AG20443 (cell line): ENCODE measurements at places on chromosomes 13 and 19.

GRCh38 chr19:30087381-30088138 is 145.5 kb downstream of the URI1 start:
- no peak for DNase-seq

DNA sequence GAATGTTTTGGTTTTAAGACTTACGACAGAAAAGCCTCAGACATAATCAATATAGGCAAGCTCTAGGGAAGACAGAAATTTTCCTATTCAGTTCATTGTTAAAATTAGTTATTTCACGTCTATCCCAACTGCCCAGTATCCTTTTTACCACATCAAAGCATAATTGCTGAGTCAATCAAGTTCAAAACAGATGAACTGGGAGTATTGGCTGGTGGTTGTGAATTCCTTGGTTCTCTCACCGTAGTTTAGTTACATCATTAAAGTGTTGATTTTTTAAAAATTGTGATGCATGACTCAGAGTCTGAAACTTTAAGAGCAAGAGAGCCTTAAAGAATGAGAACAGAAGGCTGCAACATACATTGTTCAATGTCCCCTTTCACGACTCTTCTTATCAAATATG is 143.3 kb upstream of the FREM2 start:
- no peak for DNase-seq

DNA sequence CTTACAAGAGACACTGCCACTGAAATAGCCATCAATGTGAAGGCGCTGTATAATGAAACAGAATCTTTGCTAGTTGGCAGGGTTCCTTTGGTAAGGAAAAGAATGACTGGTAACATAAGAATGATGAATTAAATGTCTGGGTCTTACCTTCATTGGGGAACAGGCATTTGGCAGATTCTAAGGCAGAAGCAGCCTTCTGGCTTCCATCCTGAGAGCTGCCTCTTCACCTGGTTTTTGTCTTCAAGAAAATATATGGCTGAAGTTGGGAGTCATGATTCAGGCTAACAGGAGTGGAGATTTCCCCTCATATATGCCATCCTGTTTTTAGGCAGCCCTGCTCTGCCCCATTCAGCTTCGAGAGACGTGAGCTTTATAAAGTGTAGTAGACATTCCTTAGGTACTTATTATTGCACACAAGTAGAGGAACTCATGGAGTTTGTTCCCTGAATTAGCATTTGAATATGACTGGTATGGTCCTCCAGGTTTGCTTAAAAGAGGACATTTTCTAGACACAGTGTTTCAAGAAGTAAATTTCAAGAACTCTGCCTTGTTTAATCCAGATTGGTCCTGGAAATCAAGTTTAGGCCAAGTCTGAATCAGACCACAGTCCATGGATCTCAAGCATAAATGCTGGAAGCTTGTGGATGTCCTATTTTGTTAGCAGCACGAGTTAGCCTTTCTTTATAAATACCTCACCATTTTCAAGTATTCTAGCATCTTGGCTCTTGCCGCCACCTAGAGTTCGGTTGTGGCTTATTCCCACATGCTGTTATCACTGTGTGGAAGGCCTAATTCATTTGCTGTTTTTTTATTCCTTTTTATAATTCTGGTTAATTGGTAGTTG is 56.2 kb upstream of the AKAP11 start:
- peak; percentile 31 for DNase-seq

GRCh38 chr13:106738186-106738678 is 170.3 kb upstream of the ARGLU1 start:
- DNase-seq: no peak

- DNase-seq: no peak
Observed at GRCh38 chr19:29421196-29421545, 104.6 kb upstream of the VSTM2B start.

GRCh38 chr13:35216131-35216530 is 260.4 kb downstream of the MAB21L1 start:
- no peak for DNase-seq

DNA sequence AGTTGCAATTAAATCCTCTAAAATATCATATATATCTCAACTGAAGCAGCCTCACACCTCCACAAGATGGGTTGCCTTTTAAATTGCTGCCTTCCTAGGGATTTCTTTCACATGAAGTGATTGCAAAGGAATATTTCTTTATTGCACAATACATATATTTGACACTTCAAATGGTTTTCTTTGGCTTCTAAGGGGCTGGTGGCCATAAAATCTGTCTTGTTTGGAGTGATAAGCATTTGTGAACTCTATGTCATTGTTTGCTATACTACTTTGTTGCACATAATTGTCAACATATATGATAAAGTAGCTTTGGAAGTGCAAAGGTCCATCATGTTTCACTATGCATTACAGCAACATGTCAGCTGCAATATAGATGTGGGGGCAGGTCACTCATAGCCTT is 2380.9 kb downstream of the PCDH9 start:
- no peak for DNase-seq

DNA sequence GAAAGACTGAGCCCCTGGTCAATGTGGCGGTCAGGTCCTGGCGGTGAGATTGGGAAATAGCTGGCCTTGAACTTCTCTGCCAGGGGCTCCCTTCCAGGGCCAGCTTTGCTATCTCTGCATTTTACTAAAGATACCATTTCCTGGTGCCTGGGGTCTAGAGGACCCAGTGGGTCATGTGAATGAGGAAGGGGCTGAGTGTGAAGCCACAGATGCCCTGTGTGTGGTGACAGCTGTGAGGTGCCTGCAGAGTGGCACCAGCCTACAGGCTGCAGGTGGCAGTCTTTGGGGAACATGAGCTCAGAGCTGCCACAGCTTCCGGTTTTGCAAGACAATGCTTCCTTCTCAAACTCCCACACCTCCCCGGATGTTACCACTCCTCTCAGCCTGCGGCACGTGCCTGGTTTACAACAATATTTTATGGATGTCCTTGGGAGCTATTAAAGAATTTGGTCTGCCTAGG is 5.2 kb upstream of the MLNR start:
- no peak for DNase-seq

- no peak for DNase-seq
Observed at GRCh38 chr19:55471266-55471665, 5.2 kb upstream of the ZNF628 start.

DNA sequence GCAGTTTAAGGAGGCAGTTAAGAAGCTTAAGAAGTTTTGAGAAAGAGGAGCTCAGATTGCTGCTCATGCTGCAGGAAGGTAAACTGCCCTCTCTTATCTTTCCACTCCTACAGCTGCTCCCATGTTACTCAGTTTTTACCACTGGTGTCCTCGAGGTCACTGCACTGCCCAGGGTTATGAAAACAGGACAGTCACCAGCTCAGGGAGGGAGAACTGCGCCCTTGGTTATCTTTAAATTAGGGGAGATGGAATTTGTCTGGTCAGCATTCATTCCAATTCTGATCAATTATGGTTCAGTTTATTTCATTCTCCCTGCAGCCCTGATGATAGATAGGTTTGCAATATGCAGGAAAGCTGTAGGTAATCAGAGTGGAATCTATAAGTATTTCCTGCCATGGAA is 10.8 kb upstream of the SLC46A3 start:
- no peak for DNase-seq

GRCh38 chr19:28691683-28692082 is 521.3 kb downstream of the UQCRFS1 start:
- DNase-seq: no peak

DNA sequence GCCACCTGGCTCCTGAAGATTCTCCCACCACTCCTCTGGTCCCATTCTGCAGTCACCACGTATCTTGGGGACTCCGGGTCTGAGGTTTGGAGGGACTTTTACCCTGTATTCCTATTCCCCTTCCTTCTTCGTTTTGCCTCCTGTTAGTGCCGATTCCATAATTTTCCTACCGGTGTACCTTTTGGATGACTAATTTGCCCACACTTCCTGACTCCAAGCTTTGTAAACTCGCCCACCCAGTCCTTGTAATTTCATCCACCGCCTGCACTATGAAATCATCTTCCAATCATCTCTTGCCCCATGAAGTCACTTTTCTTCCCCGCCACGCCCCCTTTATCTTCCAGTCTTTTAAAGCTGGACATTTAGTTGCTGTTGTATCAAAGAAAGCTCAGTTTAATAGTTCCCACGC is 572 bp downstream of the UCHL3 start:
- peak; percentile 63 for DNase-seq

GRCh38 chr13:113883921-113884804 is 20.3 kb upstream of the GAS6 start:
- no peak for DNase-seq

DNA sequence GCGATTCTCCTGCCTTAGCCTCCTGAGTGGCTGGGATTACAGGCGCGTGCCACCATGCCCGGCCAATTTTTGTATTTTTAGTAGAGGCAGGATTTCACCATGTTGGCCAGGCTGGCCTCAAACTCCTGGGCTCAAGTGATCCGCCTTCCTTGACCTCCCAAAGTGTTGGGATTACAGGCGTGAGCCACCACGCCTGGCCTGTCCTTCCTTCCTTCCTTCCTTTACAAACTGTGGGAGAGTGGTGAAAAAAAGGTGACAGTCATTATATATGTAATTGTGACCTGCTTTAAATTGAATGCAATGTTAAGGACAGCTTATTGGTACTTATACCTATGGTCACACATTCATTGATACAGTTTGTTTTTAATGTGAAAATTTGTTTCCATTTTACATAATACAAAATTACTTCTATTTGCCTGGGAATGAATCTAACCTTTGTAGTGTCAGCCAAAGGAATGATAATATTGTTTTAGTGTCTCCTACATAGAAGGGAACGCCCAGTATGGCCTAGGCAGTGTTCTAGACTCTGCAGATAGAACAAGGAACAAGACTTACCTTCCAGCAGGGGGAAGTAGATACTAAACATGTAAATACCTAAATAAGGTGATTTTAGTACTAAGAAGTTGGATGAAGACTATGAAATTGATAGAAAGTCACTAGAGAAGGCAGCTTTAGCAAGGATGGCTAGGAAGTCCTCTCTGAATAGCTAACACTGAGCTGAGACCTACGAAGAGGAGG is 146.3 kb downstream of the GGACT start:
- DNase-seq: no peak

DNA sequence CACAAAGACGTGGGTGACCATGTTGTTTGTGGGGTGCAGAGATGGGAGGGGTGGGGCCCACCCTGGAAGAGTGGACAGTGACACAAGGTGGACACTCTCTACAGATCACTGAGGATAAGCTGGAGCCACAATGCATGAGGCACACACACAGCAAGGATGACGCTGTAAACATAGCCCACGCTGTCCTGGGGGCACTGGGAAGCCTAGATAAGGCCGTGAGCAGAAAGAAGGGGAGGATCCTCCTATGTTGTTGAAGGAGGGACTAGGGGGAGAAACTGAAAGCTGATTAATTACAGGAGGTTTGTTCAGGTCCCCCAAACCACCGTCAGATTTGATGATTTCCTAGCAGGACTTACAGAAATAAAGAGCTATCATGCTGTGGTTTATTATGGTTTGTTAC is 5.6 kb downstream of the KLK2 start:
- DNase-seq: no peak

DNA sequence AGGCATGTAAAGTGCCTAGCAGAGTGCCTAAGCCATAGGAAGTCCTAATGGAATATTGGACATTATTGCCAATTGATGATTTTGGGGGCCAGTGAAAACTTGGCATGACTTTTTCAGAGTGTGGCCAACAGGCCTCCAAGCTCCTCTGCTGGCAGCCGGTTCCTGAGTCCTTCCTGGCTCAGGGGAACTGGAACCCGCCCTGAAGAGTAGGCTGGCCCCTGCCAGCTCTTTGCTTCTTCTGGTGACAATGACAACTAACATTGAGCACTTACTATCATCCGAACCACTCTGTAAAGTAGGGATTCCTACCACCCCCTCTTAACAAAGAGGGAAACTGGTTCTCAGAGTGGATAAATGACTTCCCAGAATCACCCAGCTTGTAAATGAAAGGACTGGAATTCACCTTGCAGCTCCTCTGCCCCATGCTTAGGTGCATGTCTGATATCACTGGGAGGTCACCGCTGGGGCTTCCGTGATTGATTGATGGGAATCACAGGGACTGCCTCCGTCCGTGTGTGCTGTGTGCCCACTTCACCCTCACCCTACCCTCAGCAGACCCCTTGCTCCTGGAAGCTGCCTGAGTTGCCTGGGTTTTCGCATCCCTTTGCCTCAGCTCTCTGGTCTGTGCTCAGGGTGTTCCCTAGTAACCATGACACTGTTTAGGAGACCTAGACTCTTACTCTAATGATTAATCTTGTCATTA is 50.6 kb downstream of the TNFRSF19 start:
- DNase-seq: no peak

GRCh38 chr19:18021121-18021755 is 13.3 kb downstream of the ARRDC2 start:
- DNase-seq: peak; percentile 92

- no peak for DNase-seq
Observed at GRCh38 chr13:110264685-110265275, 42.2 kb downstream of the COL4A1 start.

DNA sequence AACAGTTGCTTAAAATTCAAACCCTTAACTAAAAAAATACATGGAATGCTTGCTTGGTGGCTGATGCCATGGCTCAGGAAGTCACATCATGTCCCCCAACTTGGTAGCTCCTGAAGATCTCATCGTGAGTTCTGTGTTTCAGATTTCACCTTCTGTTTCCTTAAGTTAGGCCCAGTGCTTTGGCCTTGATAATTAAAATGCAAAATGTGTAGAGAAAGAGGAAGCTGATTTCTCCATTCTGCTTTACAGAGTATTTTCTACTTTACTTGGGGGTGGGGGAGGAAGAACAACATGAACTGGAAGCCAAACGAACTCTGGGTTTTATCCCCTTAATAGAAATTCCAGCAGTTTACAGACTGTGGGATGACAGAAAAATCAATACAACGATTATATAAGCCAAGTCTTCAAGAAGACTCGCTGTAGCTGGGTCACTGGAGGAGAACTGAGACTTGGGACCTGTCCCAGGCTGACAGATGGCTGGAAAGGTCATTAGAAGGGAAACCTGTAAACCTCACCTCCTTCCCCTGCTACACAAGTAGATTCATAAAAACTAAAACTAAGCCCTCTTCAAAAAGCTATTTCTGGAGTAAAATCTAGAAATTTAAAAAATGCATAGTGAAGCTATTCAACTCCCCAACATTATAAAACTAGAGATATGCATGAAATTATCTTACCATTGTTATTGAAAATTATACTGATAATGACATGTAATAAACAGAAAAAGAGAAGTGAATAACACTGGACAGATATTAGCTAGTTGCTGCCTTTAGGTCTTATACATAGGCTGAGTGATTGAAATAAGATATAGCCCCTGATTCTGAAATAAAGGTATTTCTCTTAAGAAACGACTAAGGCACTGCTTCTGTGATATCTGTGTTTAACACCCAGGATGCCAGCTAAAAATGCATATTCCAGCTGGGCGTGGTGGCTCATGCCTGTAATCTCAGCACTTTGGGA is 22.1 kb upstream of the GGACT start:
- no peak for DNase-seq

GRCh38 chr19:33419788-33420130 is 46.2 kb downstream of the CEBPG start:
- DNase-seq: no peak

- no peak for DNase-seq
Observed at GRCh38 chr19:46830864-46831263, 19.8 kb downstream of the AP2S1 start.

DNA sequence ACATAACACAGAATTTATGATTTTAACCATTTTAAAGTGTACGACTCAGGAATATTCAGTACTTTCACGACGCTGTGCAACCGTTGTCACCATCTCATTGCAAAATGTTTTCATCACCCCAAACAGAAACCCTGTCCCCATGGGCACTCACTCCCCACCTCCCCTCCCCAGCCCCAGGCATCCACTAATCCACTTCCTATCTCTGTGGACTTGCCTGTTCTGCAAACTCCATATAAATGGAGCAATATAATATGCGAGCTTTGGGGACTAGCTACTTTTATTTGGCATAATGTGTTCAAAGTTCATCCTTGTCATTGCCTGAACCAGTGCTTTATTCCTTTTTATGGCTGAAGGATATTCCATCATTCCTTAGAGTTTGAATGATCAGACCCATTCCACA is 7.3 kb upstream of the INSR start:
- no peak for DNase-seq
